HS-5 (cell line): ENCODE measurements at places on chromosomes 11 and 22.

- no peak for DNase-seq
Measured at GRCh38 chr11:68266121-68266891, 5.5 kb downstream of the C11orf24 start.

DNA sequence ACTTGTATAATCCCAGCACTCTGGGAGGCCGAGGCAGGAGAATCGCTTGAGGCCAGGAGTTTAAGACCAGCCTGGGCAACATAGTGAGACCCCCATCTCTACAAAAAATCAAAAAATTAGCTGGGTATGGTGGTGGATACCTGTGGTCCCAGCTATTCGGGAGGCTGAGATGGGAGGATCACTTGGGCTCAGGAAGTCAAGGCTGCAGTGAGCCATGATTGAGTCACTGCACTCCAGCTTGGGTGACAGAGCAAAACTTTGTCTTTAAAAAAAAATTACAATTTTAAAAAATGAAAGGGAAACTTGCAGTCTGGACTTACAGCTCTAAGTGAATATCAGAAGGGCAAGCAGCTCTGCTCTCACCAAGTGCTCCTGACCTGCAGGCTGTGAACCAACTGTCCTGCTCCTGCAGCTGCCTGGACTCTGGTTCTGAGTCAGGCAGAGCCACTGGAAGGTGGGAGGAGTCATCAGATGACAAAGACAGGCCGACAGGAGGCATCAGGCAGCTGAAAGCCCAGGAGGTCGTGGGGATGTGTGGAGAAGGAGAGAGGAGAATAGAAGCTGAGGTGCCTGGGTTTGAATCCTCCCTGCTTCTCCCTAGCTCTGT, 9.6 kb downstream of the SMTNL1 start:
- DNase-seq: no peak

- DNase-seq: no peak
Measured at GRCh38 chr22:37566329-37566837, 6.1 kb downstream of the CDC42EP1 start.

GRCh38 chr11:131538322-131538721, 167.9 kb downstream of the NTM start:
- no peak for DNase-seq

DNA sequence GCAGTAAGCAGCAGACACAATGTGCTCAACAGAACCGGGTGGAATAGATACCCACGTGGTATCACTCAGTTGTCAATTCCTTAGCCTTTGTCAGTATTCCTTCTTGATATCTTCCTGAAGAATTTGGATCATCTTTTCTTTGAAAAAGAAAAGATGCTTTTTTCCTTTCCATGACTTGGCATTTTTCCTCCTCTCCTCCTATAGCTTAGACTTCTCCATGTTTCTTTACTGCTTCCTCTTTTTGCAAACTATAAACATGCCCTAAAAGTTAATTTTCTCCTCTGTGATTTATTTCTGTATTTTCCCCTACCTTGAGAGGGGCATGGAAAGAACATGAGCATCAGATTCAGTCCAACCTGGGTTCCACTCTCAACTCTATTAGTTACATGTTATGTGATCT, 11.7 kb downstream of the CBLIF start:
- DNase-seq: no peak

- no peak for DNase-seq
Measured at GRCh38 chr22:22460635-22461034, 47.9 kb downstream of the ZNF280B start.

GRCh38 chr11:66261578-66261977, 6.9 kb upstream of the RAB1B start:
- DNase-seq: no peak

GRCh38 chr11:23604966-23605365, 744.7 kb upstream of the CCDC179 start:
- DNase-seq: no peak

GRCh38 chr22:22609291-22609690, 35.1 kb upstream of the GGTLC2 start:
- DNase-seq: no peak
